ENCODE measurements at places on chromosomes 2 and 18. TPM values are rescaled to one million over a fixed set of nuclear protein-coding genes. Genes with fewer than 3 reads are reported as not detected.

- no peak for DNase-seq
- no peak overlapping the region for H3K27ac ChIP-seq
- H3K36me3 ChIP-seq = no peaks in the 10 kb centered on the region
- H3K4me1 ChIP-seq = no peaks in the 10 kb centered on the region
- no peak overlapping the region for H3K4me3 ChIP-seq
Measured at GRCh38 chr2:148623086-148623485, 21.5 kb upstream of the EPC2 start.

SIX2 gene
- 0.98 TPM for total RNA-seq

- peaks cover 7% of the 10 kb centered on the region for H3K4me1 ChIP-seq
- H3K27ac ChIP-seq = peak overlapping the region; percentile 75
- peak overlapping the region; percentile 23 for H3K4me3 ChIP-seq
- no peaks in the 10 kb centered on the region for H3K27me3 ChIP-seq
- no peaks in the 10 kb centered on the region for H3K36me3 ChIP-seq
Measured at GRCh38 chr2:237662671-237663093, 35.3 kb downstream of the LRRFIP1 start.

CTLA4 gene
- 1.8 TPM for total RNA-seq

- H3K27me3 ChIP-seq = no peaks in the 10 kb centered on the region
- H3K27ac ChIP-seq = peak overlapping the region; percentile 25
- no peak overlapping the region for H3K4me3 ChIP-seq
- no peaks in the 10 kb centered on the region for H3K36me3 ChIP-seq
- no peak for DNase-seq
Measured at GRCh38 chr18:32048507-32049091, 30.0 kb downstream of the RNF125 start.

LCT gene
- not detected for total RNA-seq

DNA sequence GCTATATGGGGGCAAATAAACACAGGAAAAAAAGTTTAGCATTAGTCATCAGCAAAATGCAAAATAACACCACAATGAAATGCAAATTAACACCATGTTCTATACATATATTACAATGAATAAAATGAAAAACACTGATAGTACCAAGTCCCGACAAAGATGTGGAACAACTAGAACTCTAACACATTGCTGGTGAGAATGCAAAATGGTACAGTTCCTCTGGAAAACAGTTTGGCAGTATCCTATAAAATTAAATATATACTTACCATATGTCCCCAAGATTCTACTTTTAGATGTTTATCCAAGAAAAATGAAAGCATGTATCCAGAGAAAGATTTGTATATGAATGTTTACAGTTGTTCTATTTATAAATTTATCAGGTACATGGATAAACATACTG, 198.9 kb downstream of the NRXN1 start:
- H3K27ac ChIP-seq = no peak overlapping the region
- no peaks in the 10 kb centered on the region for H3K4me1 ChIP-seq
- no peak for DNase-seq
- no peaks in the 10 kb centered on the region for H3K36me3 ChIP-seq

EGR4 gene
- not detected for total RNA-seq

- H3K4me3 ChIP-seq = no peak overlapping the region
- no peak for DNase-seq
- H3K36me3 ChIP-seq = no peaks in the 10 kb centered on the region
- H3K4me1 ChIP-seq = no peaks in the 10 kb centered on the region
- H3K27me3 ChIP-seq = no peaks in the 10 kb centered on the region
- H3K27ac ChIP-seq = no peak overlapping the region
Measured at GRCh38 chr2:231717281-231718171, 9.2 kb downstream of the PTMA start.

GRCh38 chr2:40281021-40281940, 170.6 kb downstream of the SLC8A1 start:
- DNase-seq = peak; percentile 67
- no peaks in the 10 kb centered on the region for H3K4me1 ChIP-seq
- no peak overlapping the region for H3K4me3 ChIP-seq
- H3K27ac ChIP-seq = peak overlapping the region; percentile 35

DNA sequence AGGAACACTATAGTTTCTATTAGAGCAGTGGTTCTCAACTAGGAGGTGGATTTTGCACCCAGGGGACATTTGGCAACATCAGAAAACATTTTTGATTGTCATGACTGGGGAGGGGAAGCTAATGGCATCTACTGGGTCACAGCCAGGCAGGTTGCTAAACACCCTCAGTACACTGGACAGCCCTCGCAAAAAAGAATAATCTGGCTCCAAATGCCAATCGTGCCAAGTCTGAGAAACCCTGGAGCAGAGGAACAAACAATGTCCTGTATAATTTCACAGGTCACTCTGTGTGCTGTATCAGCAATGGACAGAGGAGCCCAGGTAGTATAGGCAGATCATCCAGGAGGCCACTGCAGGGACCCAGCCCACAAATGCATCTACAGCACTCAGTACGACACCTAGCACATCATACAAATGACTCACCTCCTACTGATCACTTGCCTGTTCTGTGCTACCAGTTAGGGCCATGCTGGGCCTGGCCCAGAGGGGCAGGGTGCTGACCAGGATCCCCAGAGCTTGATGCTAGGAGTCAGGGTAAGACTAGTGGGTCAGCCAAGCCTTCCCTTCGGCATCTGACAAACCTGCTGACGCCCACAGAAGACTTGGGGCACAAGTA, 37.6 kb downstream of the SFXN5 start:
- H3K27ac ChIP-seq = no peak overlapping the region
- no peak for DNase-seq
- no peaks in the 10 kb centered on the region for H3K4me1 ChIP-seq
- H3K27me3 ChIP-seq = no peaks in the 10 kb centered on the region

GRCh38 chr2:136215908-136216472, 98.0 kb upstream of the CXCR4 start:
- no peaks in the 10 kb centered on the region for H3K27me3 ChIP-seq
- H3K36me3 ChIP-seq = no peaks in the 10 kb centered on the region
- no peaks in the 10 kb centered on the region for H3K4me1 ChIP-seq
- H3K4me3 ChIP-seq = no peak overlapping the region
- H3K27ac ChIP-seq = no peak overlapping the region

- no peaks in the 10 kb centered on the region for H3K4me1 ChIP-seq
- no peaks in the 10 kb centered on the region for H3K36me3 ChIP-seq
- no peaks in the 10 kb centered on the region for H3K27me3 ChIP-seq
Measured at GRCh38 chr2:30164131-30164925, 17.5 kb downstream of the YPEL5 start.

PTPRN gene
- total RNA-seq = 0.44 TPM

GRCh38 chr2:238974501-238975166, 126.7 kb downstream of the TWIST2 start:
- peak; percentile 34 for DNase-seq
- no peak overlapping the region for H3K4me3 ChIP-seq
- no peaks in the 10 kb centered on the region for H3K36me3 ChIP-seq
- no peaks in the 10 kb centered on the region for H3K4me1 ChIP-seq
- H3K27me3 ChIP-seq = no peaks in the 10 kb centered on the region
- peak overlapping the region; percentile 84 for H3K27ac ChIP-seq

GRCh38 chr2:188598551-188598950, 306.9 kb downstream of the GULP1 start:
- H3K27ac ChIP-seq = no peak overlapping the region
- DNase-seq = no peak
- H3K4me1 ChIP-seq = no peaks in the 10 kb centered on the region
- no peaks in the 10 kb centered on the region for H3K36me3 ChIP-seq

GRCh38 chr18:58800582-58800981, 64.1 kb upstream of the ZNF532 start:
- H3K4me3 ChIP-seq = no peak overlapping the region
- H3K27ac ChIP-seq = no peak overlapping the region
- H3K4me1 ChIP-seq = no peaks in the 10 kb centered on the region

UGT1A4 gene
- total RNA-seq = not detected

GRCh38 chr2:109272461-109272860, 143.5 kb downstream of the SH3RF3 start:
- H3K4me3 ChIP-seq = no peak overlapping the region
- no peak for DNase-seq
- H3K27ac ChIP-seq = no peak overlapping the region
- H3K36me3 ChIP-seq = no peaks in the 10 kb centered on the region
- H3K4me1 ChIP-seq = no peaks in the 10 kb centered on the region

- no peak overlapping the region for H3K27ac ChIP-seq
- no peaks in the 10 kb centered on the region for H3K36me3 ChIP-seq
- DNase-seq = no peak
- H3K4me1 ChIP-seq = no peaks in the 10 kb centered on the region
- no peaks in the 10 kb centered on the region for H3K27me3 ChIP-seq
Measured at GRCh38 chr18:35407871-35408481, 30.8 kb upstream of the ZNF396 start.

DNA sequence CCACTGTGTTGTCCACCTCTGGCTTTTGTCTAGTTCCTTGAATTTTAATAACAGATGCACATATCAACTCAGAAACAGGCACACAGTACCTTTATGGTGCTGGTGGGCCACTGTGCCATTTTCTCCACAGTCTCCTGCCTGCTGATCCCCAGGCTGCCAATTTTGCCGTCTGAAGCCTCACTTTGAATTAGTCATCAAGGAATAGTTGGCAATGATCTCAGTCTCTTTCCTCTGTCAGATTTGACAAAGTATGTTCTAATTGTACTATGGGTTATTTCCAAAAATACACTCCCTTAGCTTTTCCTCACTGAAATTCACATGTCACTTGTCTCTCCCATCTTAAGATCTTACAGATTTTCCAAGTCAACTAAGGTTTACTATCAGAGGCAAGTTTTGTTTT, 140.7 kb downstream of the ZNF516 start:
- H3K36me3 ChIP-seq = no peaks in the 10 kb centered on the region
- no peak for DNase-seq
- H3K27me3 ChIP-seq = no peaks in the 10 kb centered on the region
- H3K27ac ChIP-seq = no peak overlapping the region
- H3K4me1 ChIP-seq = no peaks in the 10 kb centered on the region

LTBP1 gene
- total RNA-seq = 18.7 TPM

DNA sequence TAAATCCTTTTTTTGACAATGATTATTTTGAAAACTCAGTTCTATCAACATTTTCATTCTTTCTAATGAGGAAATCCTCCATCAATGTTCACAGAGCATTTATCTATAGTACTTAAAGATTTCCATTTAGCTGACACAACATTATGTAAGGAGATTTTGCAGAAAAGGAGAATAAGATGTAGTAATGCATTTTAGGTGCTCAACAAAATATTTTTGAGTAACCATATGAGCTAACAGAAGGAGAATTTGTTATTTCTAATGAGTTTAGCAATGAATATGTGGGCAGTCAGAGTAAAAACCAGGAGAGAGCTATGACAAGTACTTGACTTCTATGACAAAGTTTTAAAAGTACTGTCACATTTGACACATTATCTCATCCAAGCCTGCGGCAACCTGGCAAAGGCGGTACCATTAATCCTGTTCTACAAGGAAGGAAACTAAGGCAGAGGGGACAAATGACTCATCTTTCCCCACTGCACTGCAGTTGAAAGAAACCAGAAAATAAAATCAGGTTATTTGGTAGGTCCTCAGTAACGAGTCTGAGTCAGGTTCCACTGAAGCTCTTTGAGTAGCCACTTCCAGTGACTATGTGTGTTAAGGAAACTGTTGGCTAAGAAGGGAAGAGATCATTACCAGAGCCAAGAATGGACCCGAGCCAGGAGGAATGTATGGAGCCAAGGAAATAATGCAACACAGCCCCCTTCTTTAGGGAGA, 134.1 kb upstream of the ITGB6 start:
- H3K27ac ChIP-seq = no peak overlapping the region
- no peak for DNase-seq
- no peak overlapping the region for H3K4me3 ChIP-seq
- no peaks in the 10 kb centered on the region for H3K27me3 ChIP-seq
- no peaks in the 10 kb centered on the region for H3K36me3 ChIP-seq

MC5R gene
- not detected for total RNA-seq

DNA sequence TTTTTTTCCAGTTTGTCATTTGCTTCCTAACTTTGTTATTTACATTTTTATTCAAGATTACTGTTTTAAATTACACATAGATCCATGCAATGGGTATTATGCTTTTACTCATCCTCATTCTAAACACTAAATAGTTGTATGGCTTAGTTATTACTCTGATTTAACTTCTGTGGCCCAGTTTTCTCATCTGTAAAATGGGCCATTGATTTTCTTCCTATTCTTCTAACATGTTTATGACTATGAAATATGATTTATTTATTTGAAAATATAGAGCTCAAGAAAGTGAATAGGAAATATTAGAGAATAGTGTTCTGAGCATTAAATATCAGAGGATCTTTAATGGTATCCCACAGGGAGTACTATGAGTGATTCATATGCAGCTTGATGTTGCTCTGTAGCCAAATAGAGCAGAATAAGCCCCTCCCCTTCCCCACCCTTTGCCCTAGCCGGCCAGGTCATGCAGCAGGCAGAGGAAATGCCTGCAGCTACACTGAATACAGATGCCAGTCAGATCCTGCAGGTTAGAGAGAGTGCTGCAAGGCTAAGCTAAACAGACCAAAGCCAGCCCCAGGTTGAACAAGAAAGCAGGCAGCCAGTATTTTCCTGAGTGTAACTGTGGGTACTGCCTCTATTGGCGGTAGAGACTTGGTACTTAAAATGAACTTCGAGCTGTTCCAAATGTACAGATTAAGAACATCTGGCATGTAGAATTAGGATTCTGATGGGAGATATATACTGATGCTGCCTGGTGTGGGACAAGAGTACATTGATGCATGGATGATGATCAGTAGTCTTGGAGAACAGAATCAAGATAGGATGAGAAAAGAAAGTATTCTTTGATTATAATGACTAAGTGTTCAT, 11.7 kb upstream of the ACYP2 start:
- H3K27ac ChIP-seq = no peak overlapping the region
- DNase-seq = no peak
- H3K36me3 ChIP-seq = no peaks in the 10 kb centered on the region
- no peak overlapping the region for H3K4me3 ChIP-seq
- no peaks in the 10 kb centered on the region for H3K27me3 ChIP-seq

DNA sequence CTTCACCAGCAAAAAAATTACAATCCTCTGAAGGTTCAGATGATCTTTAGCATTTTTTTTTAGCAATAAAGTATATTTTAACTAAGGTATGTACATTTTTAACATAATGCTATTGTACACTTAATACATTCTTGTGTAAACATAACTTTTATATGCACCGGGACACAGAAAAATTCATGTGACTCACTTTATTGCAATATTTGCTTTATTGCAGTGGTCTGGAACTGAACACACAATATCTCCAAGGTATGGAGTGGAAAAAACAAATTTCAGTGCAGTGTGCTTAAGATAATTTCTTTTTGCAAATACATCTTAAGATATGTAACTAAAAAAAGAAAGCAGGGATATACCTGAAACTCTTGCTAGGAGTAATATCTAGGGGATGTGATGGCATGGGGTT, 5.1 kb upstream of the TWSG1 start:
- H3K36me3 ChIP-seq = no peaks in the 10 kb centered on the region
- H3K27me3 ChIP-seq = no peaks in the 10 kb centered on the region
- H3K4me3 ChIP-seq = no peak overlapping the region
- no peak for DNase-seq

DNA sequence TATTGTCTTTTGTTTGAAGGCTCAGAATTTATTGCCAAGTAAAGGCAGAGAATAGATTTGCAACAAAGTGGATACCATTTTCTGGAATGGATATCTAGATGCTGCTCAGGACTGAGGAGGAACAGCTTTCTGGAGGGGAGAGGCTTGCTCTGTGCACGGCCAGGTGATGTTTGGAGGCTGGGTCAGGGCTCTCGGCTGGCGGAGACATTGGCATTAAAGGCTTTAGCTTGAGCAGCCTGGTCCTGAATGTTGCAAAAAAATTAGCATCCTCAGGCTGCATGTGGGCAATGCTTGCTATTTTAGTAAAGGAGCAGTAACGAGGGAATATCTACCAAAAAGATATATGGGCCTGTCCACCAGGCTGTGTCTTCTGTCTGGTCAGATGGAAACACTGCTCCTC, 20.4 kb downstream of the RNF144A start:
- H3K4me1 ChIP-seq = no peaks in the 10 kb centered on the region
- no peak overlapping the region for H3K27ac ChIP-seq
- DNase-seq = no peak
